ENCODE measurements at places on chromosomes 2 and 18.

GRCh38 chr2:211070547-211070946 is 514.1 kb downstream of the CPS1 start:
- DNase-seq: no peak

DNA sequence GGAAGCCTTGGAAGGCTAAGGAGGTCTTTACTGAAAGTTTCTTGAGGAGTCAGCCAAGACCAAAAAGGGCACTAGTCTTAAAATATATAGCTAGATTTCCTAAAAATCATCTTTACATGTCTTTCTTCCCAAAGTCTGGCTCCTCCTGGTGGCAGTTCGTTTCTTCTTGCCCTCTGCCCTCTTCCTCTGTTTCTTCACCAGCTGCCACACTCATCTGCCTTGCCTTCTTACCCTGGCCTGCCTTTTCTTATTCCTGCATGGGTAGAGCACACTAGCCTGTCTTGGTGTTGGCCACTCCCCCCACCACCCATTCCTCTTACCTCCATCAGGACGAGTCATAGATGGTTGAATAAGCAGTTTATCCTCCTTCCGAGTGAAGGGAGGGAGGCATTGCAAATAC is 129.8 kb downstream of the RAPGEF4 start:
- no peak for DNase-seq

GRCh38 chr2:70680735-70681134 is 87.3 kb downstream of the ADD2 start:
- DNase-seq: no peak

- no peak for DNase-seq
Measured at GRCh38 chr2:33021542-33022227, 74.9 kb downstream of the LTBP1 start.
